ENCODE measurements at places on chromosomes 3 and 15.

DNA sequence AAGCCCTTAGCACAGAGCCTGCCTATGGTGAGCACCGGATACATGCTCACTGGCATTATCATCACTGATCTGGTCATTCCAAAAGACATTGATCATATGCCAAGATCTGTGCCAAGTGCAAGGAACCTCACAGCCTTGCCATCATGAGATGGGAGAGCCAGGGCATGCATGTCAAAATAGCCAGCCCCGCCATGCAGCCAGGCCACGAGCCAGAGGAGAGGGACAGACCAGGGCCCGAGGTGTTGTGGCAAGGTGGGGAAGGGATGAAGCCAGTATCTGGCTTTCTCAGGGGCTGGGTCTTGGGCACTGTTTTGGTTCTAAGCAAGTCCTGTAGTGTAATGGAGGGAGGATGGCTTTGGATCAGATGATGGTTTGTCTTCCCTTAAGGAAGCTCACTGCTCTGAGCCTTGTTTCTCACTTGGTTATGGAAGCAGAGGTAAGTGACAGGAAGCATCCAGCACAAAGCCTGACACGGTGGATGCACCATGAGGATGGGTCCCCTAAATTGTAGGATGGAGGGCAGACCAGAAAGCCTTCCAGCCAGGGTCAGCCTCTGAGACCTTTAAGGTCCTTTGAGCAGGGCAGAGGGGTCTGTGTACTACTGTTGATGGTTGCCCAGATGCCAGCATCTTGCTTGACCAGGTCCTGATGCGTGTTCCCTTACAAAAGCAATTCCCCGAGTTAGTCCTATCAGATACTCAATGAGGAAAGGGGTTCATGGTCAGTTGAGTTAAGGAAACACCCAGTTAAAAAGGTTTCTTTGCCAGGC, 247.7 kb upstream of the TLE3 start:
- DNase-seq = no peak

DNA sequence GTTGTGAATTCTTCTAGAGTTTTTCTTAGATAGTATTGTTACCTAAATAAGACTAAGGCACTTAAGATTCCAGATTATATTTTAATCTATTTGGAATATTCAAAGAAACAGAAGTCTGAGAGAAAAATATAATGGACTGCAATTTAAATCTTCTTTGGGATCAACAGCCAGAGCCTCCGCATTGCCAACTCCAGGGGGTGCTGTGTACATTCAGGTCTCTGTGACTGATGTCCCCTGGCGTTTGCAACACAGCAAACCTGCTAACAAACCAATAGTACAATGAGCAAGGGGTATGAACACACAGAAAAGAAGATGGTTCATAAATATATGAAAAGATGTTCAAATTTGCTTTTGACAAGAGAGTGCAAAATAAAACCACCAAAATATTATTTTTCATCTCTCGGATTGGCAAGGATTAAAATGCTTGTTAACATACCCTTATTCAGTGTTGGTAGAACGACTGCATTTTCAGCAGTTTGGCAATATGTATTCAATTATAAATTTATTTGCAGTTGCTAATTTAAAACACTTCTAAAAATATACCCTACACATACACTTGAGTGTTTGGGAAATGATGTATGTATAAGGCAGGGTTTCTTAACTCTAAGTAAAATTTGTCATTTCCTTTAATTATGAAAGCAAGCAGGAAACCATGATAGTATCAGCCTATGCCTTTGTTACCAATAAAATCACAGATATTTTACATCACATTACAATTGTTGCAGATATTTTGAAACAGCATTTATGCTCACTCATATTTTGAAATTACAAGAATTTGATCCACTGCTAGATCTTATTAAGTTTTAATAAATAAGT, 16.1 kb upstream of the TM4SF1 start:
- DNase-seq = no peak

DNA sequence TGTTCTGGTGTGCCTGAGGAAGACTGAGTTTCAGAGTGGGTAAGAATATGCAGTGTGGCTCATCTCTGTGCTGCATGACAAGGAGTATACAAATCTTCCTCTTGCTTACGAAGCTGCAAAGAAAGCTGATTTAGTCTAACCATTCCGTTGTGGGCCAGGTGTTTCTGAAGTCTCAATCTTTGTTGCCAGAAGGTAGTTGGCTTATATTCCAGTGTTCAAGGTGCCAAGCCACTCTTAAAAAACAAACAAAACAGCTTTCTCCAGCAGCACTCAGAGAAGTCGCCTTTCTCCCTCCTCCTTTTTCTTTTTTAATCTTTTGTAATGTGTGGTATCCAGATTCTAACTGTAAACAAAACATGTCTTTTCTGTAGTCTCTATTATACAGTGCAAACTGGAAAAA, 872.4 kb downstream of the NAALADL2 start:
- no peak for DNase-seq

DNA sequence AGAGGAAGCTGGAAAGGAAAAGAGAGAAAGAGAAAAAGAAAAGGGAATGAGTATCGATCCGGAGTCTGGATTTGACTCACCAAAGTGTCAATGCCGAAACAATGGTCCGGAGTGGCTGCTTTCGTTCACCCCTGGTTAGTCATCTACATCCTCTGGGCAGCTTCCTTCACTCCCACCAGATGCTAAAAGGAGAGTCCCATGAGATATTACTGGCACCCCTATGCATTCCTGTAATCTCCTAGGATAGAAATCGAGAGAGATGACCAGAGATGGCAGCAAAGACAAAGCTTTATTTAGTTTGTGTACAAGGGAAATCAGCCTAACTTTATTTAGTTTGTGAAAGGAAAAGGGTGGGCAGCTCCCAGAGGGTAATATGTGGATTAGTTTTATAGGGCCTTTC, 622.2 kb downstream of the ZPLD1 start:
- DNase-seq = no peak

DNA sequence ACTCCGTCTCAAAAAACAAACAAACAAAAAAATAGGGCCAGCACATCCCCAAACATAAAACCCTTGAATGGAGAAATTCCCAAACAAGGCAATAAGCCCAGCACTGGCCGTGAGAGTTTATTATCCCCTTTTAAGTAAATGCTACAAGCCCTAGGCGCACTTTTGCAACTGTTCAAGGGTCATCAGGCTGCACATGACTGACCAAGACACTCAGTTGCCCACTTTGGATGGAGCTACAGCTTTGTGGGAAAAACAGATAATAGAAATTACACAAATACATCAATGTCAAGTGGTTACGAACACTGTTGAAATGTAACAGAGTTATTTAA, 33.7 kb upstream of the ZNF445 start:
- DNase-seq = no peak

- peak; percentile 73 for DNase-seq
Observed at GRCh38 chr3:128068156-128068620, 16.0 kb downstream of the SEC61A1 start.

GRCh38 chr15:73474785-73475184, 31.8 kb downstream of the REC114 start:
- DNase-seq = no peak

All from hematopoietic multipotent progenitor cell treated with erythropoietin and hydrocortisone succinate and interleukin-3 and kit ligand, for 15 days (in vitro differentiated cells).